ENCODE measurements at places on chromosomes 7 and 10.

DNA sequence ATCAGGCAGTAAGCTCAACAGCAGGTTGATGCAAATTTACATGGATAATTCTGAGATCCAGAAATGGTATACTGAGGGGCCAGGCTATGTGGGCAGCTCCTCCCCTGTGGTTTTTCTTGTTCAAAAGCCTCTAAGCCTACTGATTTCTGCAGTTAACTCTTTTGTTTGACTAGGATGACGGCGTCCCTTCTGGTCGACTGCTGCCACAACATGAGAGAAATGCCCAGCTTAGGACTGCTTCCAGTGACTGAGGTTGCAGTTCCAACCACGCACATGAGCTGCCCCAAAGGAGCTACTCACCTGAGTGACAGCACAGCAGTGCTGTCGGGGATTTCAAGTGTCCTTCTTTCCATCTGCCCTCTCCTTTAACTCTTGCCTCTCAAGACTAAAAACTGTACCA lies 973.0 kb upstream of the GHITM start:
- H3K4me3 ChIP-seq, result no peak overlapping the region
- no peaks in the 10 kb centered on the region for H3K27me3 ChIP-seq
- H3K27ac ChIP-seq, result no peak overlapping the region
- no peaks in the 10 kb centered on the region for H3K4me1 ChIP-seq

- peaks cover 11% of the 10 kb centered on the region for H3K4me1 ChIP-seq
- no peak for DNase-seq
- no peak overlapping the region for H3K27ac ChIP-seq
- H3K4me3 ChIP-seq, result no peak overlapping the region
- no peaks in the 10 kb centered on the region for H3K27me3 ChIP-seq
- H3K36me3 ChIP-seq, result no peaks in the 10 kb centered on the region
Measured at GRCh38 chr7:122790591-122790990, 87.9 kb upstream of the RNF148 start.

DNA sequence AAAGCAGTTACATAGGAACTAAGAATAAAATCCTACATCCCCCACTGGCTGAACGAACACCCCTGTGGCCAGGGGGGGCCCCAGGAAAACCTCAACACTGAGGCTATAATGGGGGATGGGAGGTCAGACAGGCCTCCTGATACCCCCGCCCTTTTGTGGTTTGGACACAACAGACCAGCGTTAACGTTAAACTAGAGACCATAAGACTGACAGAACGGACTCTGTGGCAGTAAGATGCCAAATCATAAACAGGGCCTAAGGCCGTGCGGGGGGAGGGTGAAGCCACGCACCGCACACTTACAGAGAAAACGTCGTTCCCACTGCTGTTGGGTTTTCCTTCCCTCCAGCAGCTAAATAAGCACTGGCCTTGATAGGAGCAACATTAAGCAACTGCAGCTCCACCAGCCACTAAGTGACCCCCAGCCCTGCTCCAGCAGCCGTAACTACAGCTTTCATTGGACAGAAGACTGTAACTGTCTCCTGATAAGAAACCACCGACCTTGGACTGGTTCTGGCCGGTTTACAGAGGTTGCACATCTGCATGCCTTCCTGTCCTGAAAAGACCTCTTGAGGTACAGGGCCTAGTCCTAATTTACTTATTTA lies 3.4 kb upstream of the PPP2R2D start:
- H3K4me1 ChIP-seq, result peaks cover 6% of the 10 kb centered on the region
- H3K36me3 ChIP-seq, result no peaks in the 10 kb centered on the region
- H3K27me3 ChIP-seq, result no peaks in the 10 kb centered on the region
- no peak overlapping the region for H3K27ac ChIP-seq

DNA sequence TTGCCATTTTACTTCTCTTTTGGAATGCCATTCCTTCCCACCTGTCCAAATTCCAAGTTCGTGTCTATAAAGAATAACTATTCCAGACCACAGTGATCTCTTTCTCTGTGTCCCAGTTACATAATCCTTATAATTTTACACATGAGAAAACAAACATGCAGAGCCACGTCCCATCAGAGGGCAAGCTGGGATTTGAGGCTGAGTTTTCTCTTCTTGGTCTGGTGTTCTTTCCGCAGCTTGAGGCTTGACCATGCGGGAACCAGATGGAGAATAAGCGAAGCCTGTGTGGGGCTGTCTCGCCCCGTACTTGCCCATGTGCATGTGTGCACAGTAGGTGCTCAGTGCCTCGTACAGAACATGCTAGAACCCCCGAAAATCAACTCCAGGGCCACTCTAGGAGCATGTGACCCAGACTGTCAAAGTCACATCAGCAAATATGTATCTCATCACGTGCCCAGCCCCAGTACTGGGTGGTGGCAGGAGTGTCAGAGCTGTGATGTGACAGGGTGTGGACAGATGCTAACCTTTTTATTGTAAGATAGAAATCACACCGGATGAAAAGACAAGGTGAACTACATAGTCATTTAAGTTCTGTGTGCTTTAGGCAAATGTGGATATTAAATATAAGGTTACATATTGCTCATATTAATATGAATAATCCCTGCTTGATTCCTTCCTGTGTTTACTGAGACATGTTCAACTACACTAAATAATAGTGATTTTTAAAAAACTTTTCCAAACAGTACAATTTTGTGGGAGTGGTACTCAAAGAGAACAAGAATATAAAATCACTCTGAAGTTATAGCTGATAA lies 3.2 kb downstream of the INSIG1 start:
- no peak overlapping the region for H3K27ac ChIP-seq
- no peaks in the 10 kb centered on the region for H3K27me3 ChIP-seq
- peak overlapping the region; percentile 22 for H3K4me3 ChIP-seq
- H3K4me1 ChIP-seq, result peaks cover 7% of the 10 kb centered on the region

DNA sequence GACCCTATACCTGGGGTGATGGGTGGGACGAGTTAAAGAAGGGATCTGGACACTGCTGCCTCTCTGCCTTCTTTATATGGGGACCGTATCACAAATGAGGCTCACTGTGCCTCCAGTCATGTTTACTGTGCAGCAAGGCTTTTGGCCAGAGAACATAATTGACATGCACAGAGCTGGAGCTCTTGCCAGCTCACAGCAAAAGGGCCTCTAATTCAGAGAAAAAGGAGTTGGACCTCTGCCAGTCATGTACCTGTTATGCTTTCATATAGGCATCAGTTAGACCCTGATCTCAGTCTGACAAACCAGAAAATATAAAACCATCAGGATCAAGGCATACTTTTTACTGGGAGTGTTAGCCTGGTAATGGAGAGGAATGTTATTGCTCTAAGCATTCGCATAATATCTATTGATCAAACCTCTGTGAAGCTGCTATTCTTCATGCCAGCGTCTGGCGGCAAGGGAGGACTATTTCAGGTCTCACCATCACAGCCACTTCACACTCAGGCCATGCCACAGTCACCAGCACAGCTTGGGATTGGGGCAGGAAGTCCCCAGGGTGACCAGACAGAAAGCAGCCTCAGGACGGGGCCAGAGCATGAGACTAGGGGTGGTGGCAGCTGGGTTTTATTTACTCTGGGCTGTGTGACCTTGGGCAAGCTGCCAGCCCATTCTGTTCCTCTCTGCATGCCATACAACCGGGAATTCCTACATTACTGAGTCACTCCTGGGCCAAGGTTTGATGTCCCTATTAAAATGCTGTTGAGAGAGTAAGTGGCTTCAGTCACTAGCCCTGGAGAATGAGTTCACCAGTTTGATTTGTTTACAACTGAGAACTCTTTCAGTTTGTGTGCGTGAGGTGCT lies 90.1 kb downstream of the NPSR1 start:
- no peak overlapping the region for H3K4me3 ChIP-seq
- H3K27me3 ChIP-seq, result no peaks in the 10 kb centered on the region
- H3K27ac ChIP-seq, result peak overlapping the region; percentile 74
- no peaks in the 10 kb centered on the region for H3K36me3 ChIP-seq
- H3K4me1 ChIP-seq, result no peaks in the 10 kb centered on the region
- DNase-seq, result peak; percentile 71

DNA sequence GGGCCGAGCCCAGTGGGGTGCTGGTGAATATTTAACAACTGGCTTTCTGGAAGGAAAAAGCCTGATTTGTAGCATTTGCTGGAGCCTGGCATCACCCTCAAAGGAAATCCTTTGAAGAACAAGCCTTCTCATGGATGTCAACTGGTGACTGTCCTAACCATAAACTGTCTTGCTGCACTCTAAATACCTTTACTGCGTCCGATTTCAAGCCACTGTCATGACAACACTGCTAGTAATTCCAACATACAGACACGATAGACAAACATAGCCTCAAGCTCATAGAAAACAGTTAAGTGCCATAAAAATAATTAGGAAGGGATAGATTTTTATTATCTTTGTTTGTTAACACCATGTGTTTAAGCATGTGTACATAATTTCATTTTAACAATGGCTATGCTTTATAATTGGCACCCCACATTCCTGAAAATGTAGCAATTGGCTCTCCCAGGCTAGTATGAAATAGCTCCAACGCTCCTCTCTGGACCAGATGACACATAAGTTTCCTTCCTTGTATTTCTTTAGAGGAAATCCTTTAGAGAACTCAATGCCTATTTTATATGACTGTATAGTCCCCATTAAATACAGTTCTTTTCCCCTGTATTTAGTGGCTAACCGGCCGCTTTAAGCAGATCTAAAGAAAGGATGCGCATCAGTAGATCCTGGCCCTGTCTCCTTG lies 273.4 kb downstream of the PRPF18 start:
- no peaks in the 10 kb centered on the region for H3K36me3 ChIP-seq
- no peak overlapping the region for H3K4me3 ChIP-seq
- no peaks in the 10 kb centered on the region for H3K4me1 ChIP-seq
- no peak for DNase-seq
- H3K27ac ChIP-seq, result peak overlapping the region; percentile 10
- H3K27me3 ChIP-seq, result no peaks in the 10 kb centered on the region

DNA sequence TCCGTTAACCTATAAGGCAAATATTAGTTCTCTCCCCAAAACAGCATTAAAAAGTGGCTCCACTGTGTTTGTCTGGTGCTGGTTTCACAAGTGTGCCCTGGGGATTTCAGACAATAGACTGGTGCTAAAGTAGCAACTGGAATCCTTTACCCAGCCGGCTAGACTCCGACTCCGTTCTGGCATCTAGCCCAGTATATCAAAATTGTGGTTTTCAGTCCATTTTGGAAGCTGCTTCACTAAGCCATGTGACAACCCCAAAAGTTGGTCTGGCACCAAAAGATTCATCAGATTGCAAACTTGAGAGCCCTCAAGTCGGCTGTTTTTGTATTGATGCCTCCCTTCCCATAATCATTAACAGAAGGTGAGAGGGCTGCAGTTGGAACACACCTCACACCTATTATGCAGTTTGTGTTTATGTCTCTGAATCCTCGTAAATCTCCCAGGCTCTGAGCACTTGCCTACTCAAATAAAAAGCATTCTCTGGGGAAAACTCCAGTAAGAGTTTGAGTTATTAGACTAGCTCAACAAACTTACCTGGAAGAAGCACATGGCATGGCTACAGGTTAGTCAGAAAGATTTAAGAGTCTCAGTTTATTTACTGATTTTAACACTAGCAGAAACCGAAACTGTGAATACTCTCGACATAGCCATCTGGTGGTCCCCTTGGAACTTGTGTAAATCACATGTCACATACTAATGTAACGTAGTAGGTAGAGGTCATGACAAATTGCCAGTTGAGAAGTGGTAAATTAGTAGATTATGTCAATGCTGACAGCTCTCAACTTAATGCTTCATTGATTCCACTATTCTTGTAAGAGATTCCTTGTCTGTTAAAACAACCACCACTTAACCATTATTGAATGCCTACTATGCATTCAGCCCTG lies 14.8 kb upstream of the WNT16 start:
- H3K4me1 ChIP-seq, result no peaks in the 10 kb centered on the region
- no peak overlapping the region for H3K27ac ChIP-seq
- no peaks in the 10 kb centered on the region for H3K36me3 ChIP-seq
- H3K4me3 ChIP-seq, result no peak overlapping the region
- no peaks in the 10 kb centered on the region for H3K27me3 ChIP-seq
- peak; percentile 50 for DNase-seq

DNA sequence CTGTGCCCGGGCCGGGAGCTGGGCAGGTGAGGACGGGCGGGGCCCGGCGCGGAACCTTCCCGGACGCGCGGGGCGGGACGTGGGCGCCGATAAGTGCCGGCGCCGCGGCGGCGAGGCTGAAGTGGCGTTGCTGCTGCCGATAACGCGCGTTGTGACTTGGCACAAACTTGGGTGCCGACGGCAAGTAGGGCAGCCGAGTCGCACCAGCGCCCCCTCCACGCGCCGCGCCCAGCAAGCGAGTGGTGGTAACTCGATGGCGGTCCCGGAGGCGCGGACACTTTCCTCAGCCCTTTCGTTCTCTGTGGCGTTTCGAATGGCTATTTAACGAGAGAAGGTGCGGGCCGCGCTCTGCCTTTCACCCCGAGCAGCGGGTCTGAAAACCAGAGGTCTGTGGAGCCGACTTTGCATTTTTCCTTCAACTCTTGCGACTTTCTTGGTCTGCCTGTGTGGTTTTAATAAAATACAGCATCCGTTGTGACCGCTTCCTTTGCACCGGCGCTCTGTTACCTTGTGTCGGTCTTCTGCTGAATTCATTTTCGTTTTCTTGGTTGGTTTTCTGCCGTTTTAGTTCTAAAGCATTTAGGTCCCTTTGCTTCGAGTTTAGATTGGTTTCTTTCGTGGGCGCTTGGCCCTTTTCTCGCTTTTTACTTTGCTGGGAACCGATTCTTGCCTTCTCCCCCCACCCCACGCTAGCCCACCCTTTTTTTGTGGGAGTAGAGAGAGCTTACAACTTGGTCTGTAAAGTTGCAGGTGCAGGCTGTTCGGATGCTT lies 701 bp downstream of the STK17A start:
- H3K4me1 ChIP-seq, result no peaks in the 10 kb centered on the region
- no peaks in the 10 kb centered on the region for H3K27me3 ChIP-seq
- peak; percentile 67 for DNase-seq
- H3K27ac ChIP-seq, result peak overlapping the region; percentile 97
- peak overlapping the region; percentile 63 for H3K4me3 ChIP-seq

GRCh38 chr10:105743343-105744056 lies 1102.4 kb downstream of the SORCS3 start:
- H3K27me3 ChIP-seq, result no peaks in the 10 kb centered on the region
- H3K27ac ChIP-seq, result no peak overlapping the region
- no peak overlapping the region for H3K4me3 ChIP-seq
- H3K36me3 ChIP-seq, result no peaks in the 10 kb centered on the region
- DNase-seq, result no peak

DNA sequence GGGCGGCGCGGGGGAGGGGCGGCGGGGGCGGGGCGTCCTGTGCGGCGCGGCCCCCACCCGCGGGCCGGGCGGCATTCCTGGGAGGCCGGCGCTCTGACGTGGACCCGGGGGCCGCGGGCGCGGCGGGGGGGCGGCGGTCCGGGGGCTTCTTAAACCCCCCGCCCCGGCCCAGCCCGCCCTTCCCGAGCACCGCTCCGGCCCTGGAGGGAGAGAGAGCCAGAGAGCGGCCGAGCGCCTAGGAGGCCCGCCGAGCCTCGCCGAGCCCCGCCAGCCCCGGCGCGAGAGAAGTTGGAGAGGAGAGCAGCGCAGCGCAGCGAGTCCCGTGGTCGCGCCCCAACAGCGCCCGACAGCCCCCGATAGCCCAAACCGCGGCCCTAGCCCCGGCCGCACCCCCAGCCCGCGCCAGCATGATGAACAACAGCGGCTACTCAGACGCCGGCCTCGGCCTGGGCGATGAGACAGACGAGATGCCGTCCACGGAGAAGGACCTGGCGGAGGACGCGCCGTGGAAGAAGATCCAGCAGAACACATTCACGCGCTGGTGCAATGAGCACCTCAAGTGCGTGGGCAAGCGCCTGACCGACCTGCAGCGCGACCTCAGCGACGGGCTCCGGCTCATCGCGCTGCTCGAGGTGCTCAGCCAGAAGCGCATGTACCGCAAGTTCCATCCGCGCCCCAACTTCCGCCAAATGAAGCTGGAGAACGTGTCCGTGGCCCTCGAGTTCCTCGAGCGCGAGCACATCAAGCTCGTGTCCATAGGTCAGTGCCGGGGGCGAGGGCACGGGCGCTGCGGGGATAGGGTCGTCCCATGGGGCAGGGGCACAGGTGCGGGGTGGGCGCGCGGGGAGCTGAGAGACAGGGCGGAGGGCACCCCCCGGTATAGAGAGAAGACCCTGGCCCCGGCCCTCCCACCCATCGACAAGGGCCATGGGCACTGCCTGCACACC lies at the start of gene FLNC:
Gene FLNC, plus strand, starts transcription at position 176 of the 947 bp plus-strand sequence. Its CDS starts 232 bp downstream, at position 408.
- peaks cover 10% of the 10 kb centered on the region for H3K4me1 ChIP-seq
- peak within 1 kb of the TSS; percentile 18 for H3K4me3 ChIP-seq
- H3K36me3 ChIP-seq, result no peaks in the 10 kb centered on the region
- peaks cover 5% of the 10 kb centered on the region for H3K27me3 ChIP-seq
